ENCODE measurements at places on chromosomes 1 and 21. TPM values are rescaled to one million over a fixed set of nuclear protein-coding genes. Genes with fewer than 3 reads are reported as not detected.

- DNase-seq, result no peak
Measured at GRCh38 chr1:66993076-66993475, 60.9 kb downstream of the SLC35D1 start.

GRCh38 chr1:82348487-82348886 lies 547.8 kb downstream of the ADGRL2 start:
- DNase-seq, result no peak

CDC14A gene
- polyA plus RNA-seq, result 2.2 TPM

DNA sequence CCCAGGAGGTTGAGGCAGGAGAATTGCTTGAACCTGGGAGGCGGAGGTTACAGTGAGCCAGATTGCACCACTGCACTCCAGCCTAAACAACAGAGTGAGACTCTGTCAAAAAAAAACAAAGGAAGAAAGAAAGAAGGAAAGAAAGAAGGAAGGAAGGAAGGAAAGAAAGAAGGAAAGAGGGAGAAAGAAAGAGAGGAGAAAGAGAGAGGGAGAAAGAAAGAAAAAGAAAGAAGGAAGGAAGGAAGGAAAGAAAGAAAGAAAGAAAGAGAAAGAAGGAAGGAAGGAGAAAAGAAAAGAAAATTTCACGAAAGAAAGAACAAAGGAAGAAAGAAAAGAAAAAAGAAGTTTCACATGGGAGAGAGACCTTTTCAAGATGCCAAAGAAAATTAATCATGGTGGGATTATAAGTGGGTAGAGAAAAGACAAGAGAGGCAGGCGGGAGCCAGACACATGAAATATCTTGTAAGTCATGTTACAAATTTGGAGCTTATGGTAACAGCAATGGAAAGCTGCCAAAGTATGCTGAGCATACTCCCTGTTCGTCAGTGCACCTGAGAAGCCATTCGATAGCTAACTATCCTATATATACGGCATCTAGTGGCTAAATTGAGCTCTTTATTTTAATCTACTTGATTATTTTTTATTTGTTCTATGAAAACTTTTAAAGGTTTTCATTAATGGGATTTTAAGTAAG lies 41.3 kb upstream of the TNFSF4 start:
- no peak for DNase-seq

MIXL1 gene
- polyA plus RNA-seq, result 0.21 TPM

SELL gene
- 0.05 TPM for polyA plus RNA-seq

PRKAA2 gene
- polyA plus RNA-seq, result 4.7 TPM

SH3BGR gene
- 2.7 TPM for polyA plus RNA-seq

GRCh38 chr1:70809069-70809468 lies 238.5 kb downstream of the PTGER3 start:
- no peak for DNase-seq

GRCh38 chr1:22747021-22747734 lies 36.5 kb downstream of the EPHB2 start:
- peak; percentile 61 for DNase-seq

- no peak for DNase-seq
Measured at GRCh38 chr1:204670152-204670927, 15.2 kb downstream of the LRRN2 start.

UMODL1 gene
- polyA plus RNA-seq, result 0.01 TPM

- DNase-seq, result peak; percentile 23
Measured at GRCh38 chr21:24727803-24728440, 879.4 kb downstream of the MRPL39 start.

CLCNKB gene
- 0.21 TPM for polyA plus RNA-seq

- no peak for DNase-seq
Measured at GRCh38 chr1:202967684-202968281, 726 bp upstream of the CYB5R1 start.

UBE2G2 gene
- 62.2 TPM for polyA plus RNA-seq

DNA sequence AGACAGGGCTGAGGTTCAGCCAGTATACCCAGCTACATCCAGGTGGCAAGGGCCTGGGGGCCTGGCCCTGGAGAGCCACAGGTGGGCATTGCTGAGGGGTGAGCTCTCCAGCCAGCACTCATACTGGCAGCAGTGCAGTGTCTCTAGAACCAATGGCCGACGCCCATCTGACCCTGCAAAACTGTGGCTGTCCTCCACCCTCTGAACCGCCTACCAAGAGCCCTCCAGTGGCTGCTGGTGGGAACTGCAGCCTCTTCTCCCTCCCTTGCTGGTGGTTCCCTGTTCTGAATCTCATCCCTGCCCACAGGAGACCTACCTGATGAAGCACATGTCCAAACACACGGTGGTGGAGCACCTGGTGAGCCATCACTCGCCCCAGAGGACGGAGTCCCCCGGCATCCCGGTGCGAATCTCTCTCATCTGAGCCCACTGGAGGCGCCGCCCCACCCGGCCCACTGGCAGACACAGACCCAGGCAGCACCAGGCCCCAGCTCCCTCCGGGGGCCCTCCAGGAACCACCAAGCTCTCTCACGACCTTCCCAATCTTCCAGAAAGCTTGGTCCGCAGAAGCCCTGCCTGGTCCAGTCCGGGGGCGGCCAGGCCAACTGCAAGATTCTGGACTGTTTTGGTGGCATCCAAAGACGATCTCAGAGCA lies 22.1 kb downstream of the A3GALT2 start:
- no peak for DNase-seq

- no peak for DNase-seq
Measured at GRCh38 chr1:184533915-184534314, 147.1 kb downstream of the C1orf21 start.

DNA sequence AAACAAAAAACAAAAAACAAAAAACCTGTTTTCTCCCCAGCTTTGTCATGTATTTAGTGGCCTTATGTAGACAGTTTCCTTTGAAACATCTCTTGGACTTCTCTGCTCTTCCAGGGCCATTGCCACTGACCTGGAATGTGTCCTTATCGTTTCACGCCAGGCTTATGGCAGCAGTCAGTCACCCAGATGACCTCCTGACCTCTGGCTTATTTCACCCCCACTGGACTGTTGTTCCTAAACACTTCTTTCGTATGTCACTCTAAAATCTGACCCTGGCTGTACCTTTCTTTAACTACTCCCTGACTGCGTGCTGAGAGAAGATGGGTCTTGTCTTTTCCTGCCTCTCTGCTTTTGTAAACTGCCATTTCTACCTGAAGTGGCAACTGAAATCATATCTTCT lies 9.1 kb downstream of the LGALS8 start:
- DNase-seq, result no peak

GRCh38 chr1:223702735-223703667 lies 9.3 kb upstream of the CAPN2 start:
- DNase-seq, result no peak

DNA sequence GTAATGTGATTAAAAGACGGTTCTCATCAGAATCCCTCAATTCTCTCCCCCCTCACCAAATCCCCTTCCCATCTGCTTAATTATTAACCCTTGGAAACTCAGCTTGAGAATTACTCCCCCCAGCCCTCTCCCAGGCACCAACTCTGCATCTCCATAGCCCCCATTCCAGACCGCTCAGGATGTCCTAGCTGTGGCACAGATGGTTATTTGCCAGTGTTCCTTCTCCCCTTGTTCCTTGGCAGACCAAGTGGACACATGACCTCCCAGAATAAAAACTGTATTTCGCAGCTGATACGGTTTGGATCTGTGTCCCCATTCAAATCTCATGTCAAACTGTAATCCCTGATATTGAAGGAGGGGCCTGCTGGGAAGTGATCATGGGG lies 14.6 kb downstream of the HENMT1 start:
- DNase-seq, result no peak

- DNase-seq, result no peak
Measured at GRCh38 chr21:44790368-44790767, 11.3 kb downstream of the UBE2G2 start.

FLG2 gene
- polyA plus RNA-seq, result not detected

ZC3H12A gene
- polyA plus RNA-seq, result 4.3 TPM

GRCh38 chr1:56578963-56579875 lies at the start of gene PLPP3:
PLPP3 (minus strand) TSS chr1:56579563; CDS start chr1:56579016, 547 bp downstream.
- peak; percentile 91 for DNase-seq

DNA sequence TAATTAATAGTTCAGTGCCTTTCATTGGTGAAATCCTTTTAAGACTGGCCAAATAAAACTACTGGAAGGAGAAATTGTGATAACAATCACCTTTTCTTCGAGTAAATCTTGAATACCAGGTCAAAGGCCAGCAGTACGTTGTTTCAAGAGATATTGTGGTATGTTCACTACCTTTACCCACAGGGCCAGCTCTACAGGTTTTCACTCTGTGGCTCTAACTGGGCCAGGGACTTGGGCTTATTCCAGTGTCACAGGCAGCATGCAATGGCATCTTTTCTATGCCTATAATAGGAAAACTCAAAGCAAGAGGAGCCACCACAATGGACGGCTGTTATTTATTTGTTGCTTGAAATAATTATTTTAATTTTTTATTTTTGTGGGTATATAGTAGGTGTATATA lies 26.8 kb upstream of the LRIF1 start:
- no peak for DNase-seq

DNA sequence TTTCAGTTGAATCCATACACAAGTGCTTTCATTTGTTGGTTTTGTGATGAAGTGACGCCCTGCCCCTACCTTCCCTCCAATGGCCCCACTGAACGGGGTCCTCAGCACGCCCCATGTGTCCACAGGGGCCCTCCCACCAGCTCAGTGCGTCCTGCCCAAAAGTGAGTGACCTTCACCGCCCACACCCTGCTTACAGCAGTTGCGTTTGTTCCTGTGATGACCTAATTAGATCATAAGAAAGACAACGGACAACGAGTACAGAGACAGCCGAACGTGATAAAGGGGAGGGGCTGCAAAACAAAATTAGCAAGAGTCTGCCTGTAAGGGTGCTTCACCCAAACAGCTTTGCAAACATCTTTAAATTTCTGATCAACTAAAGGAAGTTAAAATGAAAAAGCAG lies 38.2 kb upstream of the RIPK4 start:
- DNase-seq, result no peak

DNA sequence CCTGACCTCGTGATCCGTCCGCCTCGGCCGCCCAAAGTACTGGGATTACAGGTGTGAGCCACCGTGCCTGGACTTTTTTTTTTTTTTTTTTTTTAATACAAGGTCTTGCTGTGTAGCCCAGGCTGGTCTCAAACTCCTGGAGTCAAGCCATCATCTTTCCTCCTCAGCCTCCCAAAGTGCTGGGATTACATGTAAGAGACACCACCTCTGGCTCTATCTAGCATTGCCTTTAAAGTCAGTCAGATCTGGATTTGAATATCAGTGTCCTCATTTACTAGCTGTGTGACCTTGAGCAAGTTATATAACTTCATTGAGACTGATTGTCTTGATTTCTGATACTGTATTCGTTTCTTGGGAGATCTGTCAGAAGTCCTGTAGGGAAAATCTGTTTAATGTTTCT lies 6.6 kb downstream of the MAP3K21 start:
- DNase-seq, result no peak

ATP8B2 gene
- 42.5 TPM for polyA plus RNA-seq

CD101 gene
- polyA plus RNA-seq, result not detected

MGST3 gene
- polyA plus RNA-seq, result 252 TPM

DNA sequence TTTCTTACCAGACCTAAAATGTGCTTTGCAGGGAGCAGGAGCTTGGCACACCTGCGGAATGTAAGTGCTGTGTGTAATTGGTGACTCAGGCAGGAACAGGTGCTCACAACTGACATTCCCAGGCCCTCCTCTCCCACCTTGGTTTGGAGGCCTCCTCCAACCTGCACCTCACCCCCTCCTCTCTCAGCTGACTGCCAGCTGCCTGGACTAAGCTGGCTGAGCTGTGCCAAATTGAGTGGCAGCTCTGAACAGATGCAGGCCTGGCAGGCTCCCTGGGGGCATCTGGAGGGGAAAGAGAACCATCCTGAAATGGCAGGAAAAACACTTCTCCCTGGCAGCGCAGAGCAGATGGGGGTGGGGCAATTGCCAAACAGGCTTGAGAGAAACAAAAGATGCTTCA lies 91.7 kb upstream of the PGBD5 start:
- no peak for DNase-seq

DNA sequence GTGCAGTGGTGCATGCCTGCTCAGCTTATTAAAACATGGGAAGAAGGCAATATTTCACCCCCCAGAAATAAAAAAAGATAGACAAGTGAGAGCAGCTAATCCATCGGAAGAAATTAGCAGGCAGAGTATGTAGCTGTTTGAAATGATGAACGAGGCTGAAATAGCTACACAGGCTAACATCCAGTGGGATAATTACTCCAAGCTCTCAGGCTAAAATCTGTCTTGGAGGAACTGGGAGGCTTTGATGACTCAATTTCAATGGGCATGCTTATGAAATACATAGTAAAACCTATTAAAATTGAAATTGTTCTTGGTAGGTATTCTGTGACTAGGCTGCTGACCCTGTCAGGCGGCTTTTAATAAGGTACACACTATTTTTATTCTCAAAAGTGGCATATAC lies 84.1 kb upstream of the RRP15 start:
- no peak for DNase-seq

KRTAP12-2 gene
- polyA plus RNA-seq, result not detected

GRCh38 chr21:28714777-28715464 lies 277.8 kb downstream of the LTN1 start:
- DNase-seq, result peak; percentile 46

GRCh38 chr1:29777522-29777921 lies 541.2 kb downstream of the PTPRU start:
- no peak for DNase-seq

DNA sequence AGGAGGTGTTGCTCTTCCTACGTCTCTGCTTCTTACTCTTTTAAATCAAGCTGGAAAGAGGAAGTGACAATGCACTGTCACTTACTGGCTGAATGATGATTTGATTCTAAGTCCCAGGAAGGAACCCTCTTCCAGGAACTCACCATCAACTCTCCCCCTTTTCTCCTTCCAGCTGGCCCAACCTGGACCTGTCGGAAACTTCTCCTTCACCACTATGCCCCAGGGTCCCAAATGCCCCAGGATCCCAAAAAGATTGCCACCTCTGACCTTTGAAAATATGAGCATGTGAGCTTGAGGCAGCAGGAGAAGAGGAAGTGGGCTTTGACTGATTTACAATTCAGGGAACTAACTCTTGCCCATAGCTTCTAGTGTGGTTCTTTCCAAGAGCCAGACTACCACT lies 5.3 kb upstream of the ADAMTS5 start:
- no peak for DNase-seq

DNA sequence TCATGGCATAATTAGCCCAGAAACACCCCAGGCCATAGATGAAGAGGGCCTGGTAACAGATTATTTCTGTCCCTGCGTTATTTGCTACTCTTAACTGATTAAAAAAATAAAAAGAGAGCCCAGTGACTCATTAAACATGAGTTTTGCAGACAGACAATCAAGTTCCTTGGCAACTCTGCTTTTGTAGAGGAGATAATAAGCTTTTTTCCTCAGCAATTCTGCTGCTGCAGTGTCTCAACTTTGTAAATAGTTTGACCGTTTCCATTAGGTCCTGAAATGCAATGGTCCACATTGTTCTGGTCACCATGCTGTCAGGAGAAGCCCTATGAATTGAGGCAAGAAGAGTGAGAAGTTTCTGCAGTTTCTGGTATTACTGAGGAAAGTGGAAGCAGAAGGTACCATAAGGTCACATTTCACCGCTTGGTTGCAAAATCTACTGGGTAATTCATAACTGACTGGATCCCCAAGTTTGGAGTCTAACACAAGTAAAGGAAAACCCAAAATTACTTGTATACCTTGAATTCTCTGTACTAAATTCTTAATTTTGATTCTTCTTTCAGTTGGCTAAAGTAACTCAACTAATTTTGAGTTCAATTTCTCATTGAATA lies 139.5 kb downstream of the ZZZ3 start:
- no peak for DNase-seq

WLS gene
- 417 TPM for polyA plus RNA-seq

PSRC1 gene
- polyA plus RNA-seq, result 18.5 TPM

All from AG04450 (cell line).